Small intestine (tissue), 16 donors: ENCODE measurements at places on chromosomes 11 and 22.

GRCh38 chr22:47310601-47311000, 548.2 kb downstream of the TBC1D22A start:
- H3K4me1 ChIP-seq: no peaks in the 10 kb centered on the region
- no peak for DNase-seq
- H3K36me3 ChIP-seq: no peaks in the 10 kb centered on the region
- no peak overlapping the region for H3K27ac ChIP-seq
- H3K4me3 ChIP-seq: no peak overlapping the region

DNA sequence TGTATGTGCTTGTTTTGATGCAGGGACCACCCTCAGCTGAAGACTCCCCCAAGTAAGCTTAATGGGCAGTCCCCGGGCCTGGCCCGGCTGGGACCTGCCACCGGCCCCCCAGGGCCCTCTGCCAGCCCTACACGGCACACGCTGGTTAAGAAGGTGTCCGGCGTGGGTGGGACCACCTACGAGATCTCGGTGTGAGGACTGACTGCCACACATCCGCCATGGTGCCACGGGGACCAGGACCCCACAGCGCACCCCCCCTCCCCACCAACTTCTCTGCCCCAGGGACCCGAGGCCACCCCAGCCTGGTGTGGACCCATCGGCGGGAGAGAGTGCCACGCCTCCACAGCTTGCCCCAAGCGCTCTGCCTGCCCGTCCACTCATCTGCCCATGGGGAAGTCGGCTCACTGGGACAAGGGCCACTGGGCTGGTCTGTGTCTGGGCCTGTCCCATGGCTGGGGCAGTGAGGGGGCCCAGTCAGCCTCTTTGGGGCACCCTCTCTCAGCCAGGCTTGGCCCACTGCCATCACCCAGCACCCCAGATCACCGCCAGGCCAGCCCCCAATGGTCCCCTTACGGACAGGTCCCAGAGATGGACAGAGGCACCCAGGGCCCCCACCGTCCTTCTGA, 5.5 kb downstream of the CCDC188 start:
- no peaks in the 10 kb centered on the region for H3K27me3 ChIP-seq
- no peak overlapping the region for H3K4me3 ChIP-seq
- H3K36me3 ChIP-seq: no peaks in the 10 kb centered on the region
- no peak overlapping the region for H3K27ac ChIP-seq
- H3K4me1 ChIP-seq: no peaks in the 10 kb centered on the region

GRCh38 chr11:62432695-62433094, 13.9 kb downstream of the SCGB1A1 start:
- peaks cover 9% of the 10 kb centered on the region for H3K4me1 ChIP-seq
- H3K36me3 ChIP-seq: no peaks in the 10 kb centered on the region
- DNase-seq: peak; percentile 77
- no peaks in the 10 kb centered on the region for H3K27me3 ChIP-seq
- no peak overlapping the region for H3K4me3 ChIP-seq

- H3K4me1 ChIP-seq: no peaks in the 10 kb centered on the region
- no peak overlapping the region for H3K4me3 ChIP-seq
- H3K27ac ChIP-seq: no peak overlapping the region
- no peaks in the 10 kb centered on the region for H3K27me3 ChIP-seq
- H3K36me3 ChIP-seq: no peaks in the 10 kb centered on the region
These were observed 195.2 kb upstream of the TMEM45B start for GRCh38 chr11:129620237-129621104.

GRCh38 chr11:60927600-60927999, 3.3 kb downstream of the TMEM132A start:
- H3K4me1 ChIP-seq: peaks cover 2% of the 10 kb centered on the region
- H3K27me3 ChIP-seq: peaks cover 12% of the 10 kb centered on the region
- no peak overlapping the region for H3K27ac ChIP-seq
- H3K4me3 ChIP-seq: no peak overlapping the region

DNA sequence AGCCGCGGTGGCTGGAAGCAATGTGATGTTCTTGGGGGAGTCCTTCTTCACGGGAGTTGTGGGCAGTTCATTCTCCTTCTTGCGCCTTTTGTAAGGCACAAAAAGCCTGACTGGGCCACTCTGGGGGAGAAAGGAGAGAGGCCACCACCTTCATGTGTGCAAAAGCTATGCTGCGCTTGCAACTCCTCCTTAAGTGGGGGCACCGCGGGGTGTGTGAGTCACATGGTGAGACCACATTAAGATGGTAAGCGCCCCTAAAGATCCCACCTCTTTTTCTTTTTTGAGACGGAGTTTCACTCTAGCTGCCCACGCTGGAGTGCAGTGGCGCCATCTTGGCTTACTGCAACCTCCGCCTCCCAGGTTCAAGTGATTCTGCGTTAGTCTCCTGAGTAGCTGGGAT, 14.1 kb downstream of the DEAF1 start:
- H3K36me3 ChIP-seq: peaks cover 83% of the 10 kb centered on the region
- no peaks in the 10 kb centered on the region for H3K4me1 ChIP-seq
- H3K4me3 ChIP-seq: no peak overlapping the region
- H3K27ac ChIP-seq: no peak overlapping the region
- H3K27me3 ChIP-seq: no peaks in the 10 kb centered on the region

- H3K4me1 ChIP-seq: no peaks in the 10 kb centered on the region
- no peak overlapping the region for H3K4me3 ChIP-seq
- H3K27me3 ChIP-seq: no peaks in the 10 kb centered on the region
These were observed 1330.2 kb downstream of the LRRC4C start for GRCh38 chr11:40129266-40129665.

- H3K27ac ChIP-seq: no peak overlapping the region
- no peak overlapping the region for H3K4me3 ChIP-seq
- peaks cover 23% of the 10 kb centered on the region for H3K36me3 ChIP-seq
- H3K27me3 ChIP-seq: no peaks in the 10 kb centered on the region
These were observed 1.6 kb upstream of the RPS19BP1 start for GRCh38 chr22:39534092-39534506.

DNA sequence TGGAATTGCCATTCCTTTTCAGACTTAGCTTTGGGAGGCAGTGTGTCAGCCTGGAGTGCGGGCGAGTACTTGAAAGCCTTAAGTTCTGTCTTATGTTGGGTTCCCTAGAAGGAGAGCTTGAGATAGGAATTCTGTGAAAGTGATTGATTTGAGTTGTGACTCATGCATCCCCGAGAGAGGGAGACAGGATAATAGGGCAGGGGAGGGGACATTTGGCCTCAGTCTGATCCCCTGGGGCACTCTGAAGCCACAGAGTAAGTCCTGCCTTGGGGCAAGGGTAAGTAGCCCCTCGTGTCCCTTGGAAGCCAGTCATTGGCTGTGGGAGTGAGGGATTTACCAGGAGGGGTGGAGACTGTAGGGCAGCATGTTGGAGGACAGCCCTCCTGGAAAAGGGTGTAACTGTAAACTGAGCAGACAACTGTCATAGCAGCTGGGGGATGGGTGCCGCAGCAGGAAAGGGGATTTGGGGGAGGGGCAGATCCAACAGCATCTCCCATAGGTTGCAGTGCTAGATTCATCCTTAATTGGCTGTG, 44.0 kb downstream of the KIAA1671 start:
- H3K4me1 ChIP-seq: peaks cover 13% of the 10 kb centered on the region
- DNase-seq: no peak
- no peak overlapping the region for H3K27ac ChIP-seq
- no peak overlapping the region for H3K4me3 ChIP-seq

DNA sequence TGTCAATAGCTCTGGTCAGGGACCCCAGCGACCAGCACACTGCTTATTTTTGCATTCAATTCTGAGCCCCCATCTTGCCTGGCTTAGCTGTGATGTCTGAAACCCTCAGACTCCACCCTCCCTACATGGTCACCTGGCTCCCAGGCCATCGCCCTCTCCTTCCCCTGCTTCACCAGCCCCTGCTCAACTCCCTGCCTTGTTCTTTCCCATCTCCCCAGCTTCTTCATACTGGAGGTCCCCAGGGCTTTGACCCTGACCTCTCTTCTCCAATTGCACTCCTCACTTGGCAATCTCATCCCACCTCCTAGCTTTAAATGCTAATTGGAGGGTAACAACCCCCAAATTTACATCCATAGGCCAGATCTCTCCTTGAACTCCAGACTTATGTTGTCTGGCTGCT, 84.3 kb upstream of the GNAZ start:
- no peak for DNase-seq
- no peaks in the 10 kb centered on the region for H3K36me3 ChIP-seq
- no peaks in the 10 kb centered on the region for H3K4me1 ChIP-seq
- H3K4me3 ChIP-seq: no peak overlapping the region
- no peak overlapping the region for H3K27ac ChIP-seq
